ELF-1 (cell line): ENCODE measurements at places on chromosomes 11 and 22.

- DNase-seq, result no peak
Observed at GRCh38 chr11:75535071-75535470, 9.3 kb upstream of the GDPD5 start.

GRCh38 chr11:120622189-120622875 is 110.8 kb downstream of the GRIK4 start:
- no peak for DNase-seq

DNA sequence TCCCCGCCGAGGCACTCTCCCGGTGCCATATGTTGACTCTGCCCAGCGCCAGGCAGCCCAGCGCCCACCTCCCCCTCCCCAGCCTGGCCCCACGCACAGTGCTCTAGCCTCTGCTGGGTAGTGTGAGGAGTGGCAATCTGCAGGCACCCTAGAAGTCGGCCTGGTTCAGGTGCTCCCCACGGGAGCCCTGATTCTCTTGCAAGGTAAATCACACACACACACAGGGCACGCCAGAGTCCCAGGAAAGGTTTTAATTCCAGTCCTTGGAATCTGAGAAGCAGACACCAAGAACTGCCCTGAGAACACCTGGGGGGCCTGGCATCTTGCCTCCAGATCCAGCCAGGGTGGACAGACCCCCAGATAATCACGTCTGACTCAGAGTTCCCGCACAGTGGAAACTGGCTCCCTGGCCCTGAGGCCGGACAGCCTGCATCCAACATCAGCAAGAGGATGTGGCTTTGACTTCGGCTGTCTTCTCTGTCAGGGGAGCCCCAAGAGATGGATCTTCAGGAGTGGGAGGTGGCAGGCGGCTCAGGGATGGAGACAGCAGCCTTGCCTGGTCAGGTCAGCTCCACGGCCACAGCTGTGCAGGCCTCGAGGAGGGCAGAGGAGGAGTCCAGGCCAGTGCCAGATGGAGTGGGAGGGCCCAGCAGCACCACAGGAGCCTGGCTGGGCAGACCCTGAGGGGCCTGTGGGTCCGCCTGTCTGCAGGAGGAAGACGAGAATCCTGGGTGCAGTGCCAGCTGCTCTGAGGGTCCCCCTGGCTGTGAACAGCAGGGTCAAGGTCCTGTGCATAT is 1.1 kb upstream of the RIN1 start:
- no peak for DNase-seq

- DNase-seq, result no peak
Observed at GRCh38 chr11:112605093-112605666, 344.5 kb upstream of the PLET1 start.

GRCh38 chr11:78991681-78992080 is 417.0 kb upstream of the NARS2 start:
- DNase-seq, result no peak
